ENCODE measurements at places on chromosomes 2 and 18.

DNA sequence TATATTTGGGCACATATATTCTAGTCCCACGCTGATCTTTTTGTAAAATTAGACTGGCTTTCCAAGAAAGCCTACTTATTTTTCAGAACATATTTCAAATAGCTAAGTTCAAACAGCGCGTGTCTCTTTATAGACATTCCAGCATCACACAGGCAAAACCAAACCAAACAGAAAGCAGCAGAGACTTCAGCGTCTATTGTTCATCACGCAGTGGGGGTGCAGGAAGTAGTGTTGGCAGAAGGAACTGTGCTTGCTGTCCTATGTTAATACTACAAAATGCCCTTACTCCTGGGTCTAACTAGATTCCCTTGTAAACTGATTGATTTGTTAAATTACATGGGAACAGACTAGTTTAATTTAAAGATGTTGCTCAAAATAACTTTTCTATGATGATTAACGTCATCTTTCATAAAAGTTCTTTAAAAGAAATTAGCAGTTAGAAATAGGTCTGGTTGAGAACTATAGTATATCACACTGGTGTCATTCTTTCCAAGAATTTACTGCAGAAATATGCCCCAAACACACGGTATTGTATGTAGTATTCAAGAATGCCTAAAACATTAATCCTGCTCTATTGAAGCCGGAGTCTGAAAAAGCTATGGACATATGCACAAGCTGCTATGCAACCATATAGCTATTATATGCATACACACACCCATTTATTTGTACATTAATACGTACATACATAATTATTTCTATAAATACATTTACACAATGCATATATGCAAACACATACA, 436.3 kb downstream of the CBLN2 start:
- no peaks in the 10 kb centered on the region for H3K27me3 ChIP-seq
- peak; percentile 1 for DNase-seq
- H3K27ac ChIP-seq: no peak overlapping the region
- no peaks in the 10 kb centered on the region for H3K36me3 ChIP-seq

GRCh38 chr18:23879126-23879525, 135.4 kb upstream of the TTC39C start:
- H3K4me3 ChIP-seq: no peak overlapping the region
- H3K27ac ChIP-seq: no peak overlapping the region
- no peaks in the 10 kb centered on the region for H3K36me3 ChIP-seq
- no peak for DNase-seq

DNA sequence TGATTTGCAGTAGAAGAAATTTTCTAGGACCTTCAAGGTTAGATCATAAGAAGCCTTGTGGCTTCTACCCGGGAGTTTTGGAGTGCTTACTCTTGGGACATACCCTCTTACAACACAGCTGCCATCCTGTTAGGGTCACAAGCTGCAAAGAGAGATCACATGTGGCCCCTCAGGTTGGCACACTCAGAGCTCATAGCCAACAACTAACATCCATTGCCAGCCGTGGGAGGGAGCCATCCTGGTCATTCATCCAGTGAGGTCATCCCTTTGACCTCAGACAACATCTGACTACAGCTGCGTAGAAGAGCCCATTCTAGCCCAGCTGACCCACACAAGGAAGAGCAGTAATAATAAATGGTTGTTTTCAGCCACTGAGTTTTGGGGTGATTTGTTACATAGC, 76.9 kb upstream of the NABP1 start:
- H3K36me3 ChIP-seq: no peaks in the 10 kb centered on the region
- H3K4me1 ChIP-seq: no peaks in the 10 kb centered on the region
- no peaks in the 10 kb centered on the region for H3K27me3 ChIP-seq
- H3K4me3 ChIP-seq: no peak overlapping the region
- no peak for DNase-seq

- no peak overlapping the region for H3K4me3 ChIP-seq
- no peaks in the 10 kb centered on the region for H3K36me3 ChIP-seq
- H3K27me3 ChIP-seq: no peaks in the 10 kb centered on the region
- no peak overlapping the region for H3K27ac ChIP-seq
- no peaks in the 10 kb centered on the region for H3K4me1 ChIP-seq
These were observed 48.8 kb downstream of the TCF4 start for GRCh38 chr18:55539240-55539639.

Measured in endothelial cell of umbilical vein (primary cell).